Activated CD4-positive, alpha-beta T cell treated with anti-CD3 and anti-CD28 coated beads for 48 hours (primary cell): ENCODE measurements at places on chromosomes 2 and 18.

DNA sequence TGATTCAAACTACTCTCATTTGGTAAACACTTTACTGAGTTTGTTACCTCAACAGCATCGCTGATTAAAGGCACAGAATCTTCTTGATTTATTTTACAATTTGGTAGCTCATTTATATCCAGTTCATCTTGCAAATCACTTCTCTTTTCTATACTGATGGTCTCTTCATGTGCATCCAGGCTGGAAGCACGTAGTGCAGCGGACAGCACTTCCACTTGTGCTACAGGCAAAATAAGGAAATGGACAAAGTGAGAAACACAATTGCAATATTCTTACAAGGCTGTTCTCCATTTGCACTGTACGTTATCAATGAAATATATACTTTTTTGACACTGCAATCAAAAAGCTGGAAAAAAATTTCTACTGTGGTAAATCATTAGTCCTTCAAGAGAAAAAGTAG, 51.0 kb downstream of the PPP4R1 start:
- no peak for DNase-seq

GRCh38 chr2:168686452-168687191, 115.8 kb upstream of the NOSTRIN start:
- DNase-seq: no peak

- DNase-seq: no peak
Observed at GRCh38 chr2:151265991-151266390, 4.3 kb upstream of the RBM43 start.

DNA sequence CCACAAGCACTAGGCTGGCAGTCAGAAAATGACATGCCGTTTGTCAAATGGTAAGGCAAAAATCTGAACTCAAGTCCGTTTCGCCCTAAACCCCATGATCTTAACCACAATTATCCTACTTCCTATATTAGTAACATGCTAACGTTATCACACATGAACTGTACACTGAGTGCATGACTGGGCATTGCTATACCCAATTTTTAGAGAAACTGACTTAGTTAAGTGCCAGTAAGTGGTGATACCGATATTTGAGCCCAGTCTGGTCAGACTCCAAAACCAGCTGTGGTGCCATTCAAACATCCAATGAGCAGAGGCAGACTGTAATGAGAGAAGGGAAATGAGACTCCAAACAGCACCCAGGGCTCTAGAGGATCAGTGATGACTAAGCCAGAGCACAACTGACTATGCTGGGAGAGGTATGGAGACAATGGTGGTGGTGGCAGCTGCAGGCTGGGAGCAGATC, 311.7 kb upstream of the PKDCC start:
- no peak for DNase-seq

GRCh38 chr2:216700088-216700567, 4.8 kb upstream of the IGFBP5 start:
- no peak for DNase-seq

- no peak for DNase-seq
Observed at GRCh38 chr2:7476371-7476770, 559.2 kb downstream of the RNF144A start.

- DNase-seq: no peak
Observed at GRCh38 chr2:157194844-157195243, 62.7 kb upstream of the GALNT5 start.

DNA sequence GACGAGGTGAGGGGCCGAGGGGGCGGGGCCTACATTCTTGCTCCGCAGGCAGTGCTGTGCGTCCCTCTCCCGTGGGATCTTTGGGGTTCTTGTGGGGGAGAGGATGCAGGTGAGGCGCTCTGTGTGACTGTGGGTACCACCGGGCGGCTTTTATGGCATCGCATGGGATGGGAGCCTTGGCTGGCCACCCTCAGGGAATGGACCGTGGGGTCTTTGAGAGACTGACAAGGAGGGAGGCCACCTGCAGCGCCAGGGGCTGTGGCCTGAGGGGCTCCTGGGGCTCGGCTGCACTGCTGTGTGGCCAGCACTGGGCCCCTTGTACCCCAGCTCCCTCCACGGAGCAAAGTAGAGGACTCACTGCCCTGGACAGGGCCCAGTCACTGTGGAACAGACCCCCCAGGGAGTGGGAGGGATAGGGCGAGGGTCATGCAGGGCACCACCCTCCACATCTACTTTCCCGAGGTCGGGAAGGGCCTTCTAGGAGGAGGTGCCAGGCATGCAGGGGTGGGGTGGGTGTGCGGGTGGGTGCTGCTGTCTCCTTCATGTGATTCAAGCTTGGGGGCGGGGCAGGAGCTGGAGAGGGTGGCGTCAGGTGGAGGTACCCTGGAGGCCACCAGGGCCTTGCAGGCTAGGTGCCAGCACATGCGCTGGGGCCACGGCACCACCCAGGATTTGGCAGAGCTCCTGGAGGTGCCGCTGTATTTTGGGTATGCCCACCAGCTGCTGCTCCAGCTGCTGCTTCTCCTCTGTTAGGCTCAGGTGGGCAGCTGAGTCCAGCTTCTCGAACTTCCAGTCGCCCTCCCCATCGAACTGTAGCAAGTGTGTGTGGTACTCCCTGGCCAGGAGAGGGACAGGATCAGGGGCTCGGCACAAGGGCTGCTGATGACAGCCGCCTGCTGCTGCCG, 1072.4 kb downstream of the RPIA start:
- no peak for DNase-seq

- DNase-seq: peak; percentile 63
Observed at GRCh38 chr18:1663879-1664705, 759.4 kb downstream of the ADCYAP1 start.

GRCh38 chr2:223247136-223247535, 195.1 kb downstream of the KCNE4 start:
- no peak for DNase-seq

DNA sequence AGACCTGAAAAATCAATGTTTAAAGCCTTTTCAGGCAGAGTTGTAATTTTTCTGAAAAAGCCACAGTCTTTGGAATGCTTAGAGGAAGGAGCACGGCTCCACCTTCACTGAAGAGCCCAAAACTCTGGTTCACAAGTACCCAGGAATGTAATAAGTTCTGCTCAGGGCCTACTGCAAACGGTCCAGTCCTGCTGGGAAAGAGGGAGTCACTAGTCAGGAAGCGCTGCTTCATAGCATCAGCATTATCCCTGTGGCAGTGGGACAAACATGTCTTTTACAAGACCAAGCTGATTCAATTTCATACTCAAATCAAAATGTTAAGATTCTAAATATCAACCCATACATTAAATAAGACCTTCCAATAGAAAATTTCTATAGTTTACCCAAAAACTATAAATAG, 152.9 kb upstream of the PGAP1 start:
- no peak for DNase-seq

GRCh38 chr2:30622452-30622851, 175.4 kb downstream of the LCLAT1 start:
- DNase-seq: no peak

- no peak for DNase-seq
Observed at GRCh38 chr2:185402474-185402873, 336.1 kb upstream of the FSIP2 start.

GRCh38 chr18:25734336-25734735, 356.1 kb downstream of the SS18 start:
- DNase-seq: no peak

DNA sequence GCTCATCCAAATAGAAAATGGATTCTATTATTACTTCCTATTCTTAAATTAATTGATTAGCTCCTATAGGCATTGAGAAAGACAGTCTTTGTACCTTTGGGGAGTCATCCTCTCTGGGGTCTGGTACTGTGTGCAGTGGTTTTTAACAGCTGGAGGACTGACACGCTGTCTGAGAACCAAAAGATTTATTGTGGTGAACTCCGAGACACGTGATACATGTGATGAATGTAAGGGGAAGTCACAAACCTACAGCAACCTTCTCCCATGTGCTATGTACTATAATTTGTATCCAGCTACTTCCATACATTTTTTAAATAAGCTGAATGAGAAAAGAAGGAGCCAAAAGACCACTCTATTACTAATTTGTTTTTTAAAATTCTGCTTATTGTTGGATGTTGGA, 133.7 kb downstream of the GALNT3 start:
- no peak for DNase-seq

- DNase-seq: no peak
Observed at GRCh38 chr2:162261032-162261945, 18.0 kb upstream of the FAP start.

GRCh38 chr2:7193457-7193856, 276.2 kb downstream of the RNF144A start:
- DNase-seq: no peak

DNA sequence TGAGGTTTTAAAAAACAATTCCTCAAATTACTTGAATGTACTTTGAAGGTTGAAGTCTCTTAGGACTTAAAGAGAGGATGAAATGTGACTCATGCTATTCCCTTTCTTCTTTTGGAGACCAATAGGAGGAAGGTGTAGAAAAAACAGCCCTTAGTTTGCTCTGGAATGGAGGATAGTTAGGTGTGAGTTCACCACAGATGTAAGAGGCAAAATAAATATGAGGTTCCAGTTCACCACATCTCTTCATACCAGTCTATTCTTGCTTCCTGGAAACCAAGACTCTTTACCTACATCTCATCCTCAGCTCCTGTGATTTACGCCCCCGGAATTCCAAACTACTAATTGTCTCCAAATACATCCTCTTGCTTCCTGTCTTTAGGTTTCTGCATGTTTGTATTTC, 77.5 kb upstream of the TTC21B start:
- no peak for DNase-seq

DNA sequence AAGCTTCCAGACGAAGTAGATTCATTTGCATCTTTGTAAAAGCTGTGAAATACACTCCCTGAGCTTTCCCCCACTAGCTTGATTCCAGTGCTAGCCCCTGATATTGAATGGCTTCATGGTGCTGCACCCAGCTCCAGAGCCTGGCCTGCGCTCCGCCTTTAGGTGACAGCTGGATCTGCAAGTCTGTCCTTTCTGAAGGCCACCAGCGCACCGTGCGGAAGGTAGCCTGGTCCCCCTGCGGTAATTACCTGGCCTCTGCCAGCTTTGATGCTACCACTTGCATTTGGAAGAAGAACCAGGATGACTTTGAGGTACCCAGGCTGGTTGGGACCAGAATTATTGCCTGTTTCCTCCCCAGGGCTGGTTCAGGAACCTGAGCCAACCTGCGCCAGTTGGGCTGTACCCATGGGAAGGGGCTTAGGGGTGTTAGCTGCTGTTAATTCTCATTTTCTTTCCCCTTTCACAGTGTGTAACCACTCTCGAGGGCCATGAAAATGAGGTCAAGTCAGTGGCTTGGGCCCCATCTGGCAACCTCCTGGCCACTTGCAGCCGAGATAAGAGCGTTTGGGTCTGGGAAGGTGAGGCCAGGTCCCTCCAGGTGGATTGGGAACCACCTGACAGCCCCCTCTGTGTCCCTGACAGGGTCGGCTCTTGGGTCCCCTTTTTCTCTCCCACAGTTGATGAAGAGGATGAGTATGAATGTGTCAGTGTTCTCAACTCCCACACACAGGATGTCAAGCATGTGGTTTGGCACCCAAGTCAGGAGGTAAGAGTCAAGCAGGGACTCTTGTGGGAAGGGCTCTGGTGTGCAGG, 1.3 kb downstream of the CIAO1 start:
- peak; percentile 77 for DNase-seq

DNA sequence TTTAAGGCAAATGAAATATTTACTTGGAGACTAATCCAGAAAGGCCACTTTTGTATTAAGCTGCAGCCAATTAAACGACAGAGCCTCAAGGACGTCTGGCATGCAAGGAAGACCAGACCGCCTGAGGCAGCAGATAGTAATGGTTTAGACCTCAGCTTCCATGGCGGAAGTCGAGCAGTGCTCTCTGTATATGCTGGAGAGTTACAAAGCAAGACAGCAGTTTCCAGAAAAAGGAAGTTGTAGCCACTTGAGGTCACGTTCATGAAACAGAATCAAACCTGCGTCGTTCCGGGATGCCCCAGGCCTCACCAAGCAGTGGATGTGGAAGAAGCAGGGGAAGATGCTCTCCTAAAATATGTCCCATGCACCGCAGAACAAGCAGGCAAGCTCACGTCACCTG, 142.0 kb downstream of the PTGR3 start:
- no peak for DNase-seq

- no peak for DNase-seq
Observed at GRCh38 chr2:205722283-205722918, 40.1 kb downstream of the NRP2 start.

DNA sequence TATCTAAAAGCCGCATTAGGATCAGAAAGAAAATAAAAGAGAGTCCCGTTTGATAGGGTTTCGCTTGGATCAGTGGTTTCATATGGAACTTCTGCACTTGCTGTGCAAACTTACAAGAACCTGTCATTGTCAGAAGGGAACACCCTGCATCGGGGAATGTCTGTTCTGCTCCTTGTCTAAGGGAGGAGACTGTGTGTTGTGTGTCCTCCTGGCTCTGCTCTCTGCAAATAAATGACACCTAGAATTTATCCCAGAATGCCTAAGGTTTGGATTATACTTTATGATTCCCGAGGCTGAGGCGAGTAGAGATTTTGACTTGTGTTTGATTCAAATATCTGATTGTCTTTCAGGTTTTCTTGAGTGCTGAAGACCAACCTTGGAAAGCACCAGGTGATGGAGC, 785.1 kb downstream of the GALR1 start:
- no peak for DNase-seq

GRCh38 chr2:55120634-55121359, 70.5 kb upstream of the RTN4 start:
- no peak for DNase-seq

- no peak for DNase-seq
Observed at GRCh38 chr2:215506604-215506990, 70.7 kb upstream of the FN1 start.

DNA sequence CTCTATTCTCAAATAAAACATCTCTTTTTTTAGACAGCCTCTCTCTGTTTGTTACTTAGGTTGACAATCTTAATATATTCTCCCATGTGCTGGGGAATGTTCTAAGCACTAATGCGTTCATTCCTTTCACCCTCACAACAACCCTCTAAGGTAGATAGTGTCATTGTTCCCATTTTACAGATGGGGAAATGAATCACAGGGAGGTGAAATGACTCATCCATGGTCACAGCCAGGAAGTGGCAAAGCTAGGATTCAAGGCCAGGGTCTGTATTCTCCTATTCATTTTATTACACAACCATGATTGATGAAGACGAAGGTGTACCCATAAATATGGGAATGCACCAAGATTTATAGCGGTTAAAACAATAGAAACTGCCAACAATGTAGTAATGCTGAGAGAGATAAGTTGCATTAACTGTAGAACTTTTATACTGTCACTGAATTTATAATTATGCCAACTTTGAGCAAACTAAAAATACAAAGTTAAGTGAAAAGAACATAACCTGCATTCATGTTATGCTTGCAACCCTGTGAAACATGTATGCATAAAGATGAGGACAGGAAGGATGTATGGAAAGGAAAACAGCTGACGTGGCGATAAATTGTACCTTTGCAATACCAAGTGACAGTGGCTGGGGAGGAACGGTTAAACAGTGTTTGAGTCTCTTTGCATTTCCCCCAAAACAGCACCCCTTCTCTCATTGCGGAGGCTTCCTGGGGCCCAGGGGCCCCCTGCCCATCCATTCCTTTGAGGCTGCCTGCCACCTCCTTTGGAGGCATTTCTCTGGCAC, 257.7 kb upstream of the AGAP1 start:
- DNase-seq: no peak

- peak; percentile 21 for DNase-seq
Observed at GRCh38 chr2:207463433-207463832, 66.3 kb upstream of the CREB1 start.
